ENCODE measurements at places on chromosomes 5 and 9.

DNA sequence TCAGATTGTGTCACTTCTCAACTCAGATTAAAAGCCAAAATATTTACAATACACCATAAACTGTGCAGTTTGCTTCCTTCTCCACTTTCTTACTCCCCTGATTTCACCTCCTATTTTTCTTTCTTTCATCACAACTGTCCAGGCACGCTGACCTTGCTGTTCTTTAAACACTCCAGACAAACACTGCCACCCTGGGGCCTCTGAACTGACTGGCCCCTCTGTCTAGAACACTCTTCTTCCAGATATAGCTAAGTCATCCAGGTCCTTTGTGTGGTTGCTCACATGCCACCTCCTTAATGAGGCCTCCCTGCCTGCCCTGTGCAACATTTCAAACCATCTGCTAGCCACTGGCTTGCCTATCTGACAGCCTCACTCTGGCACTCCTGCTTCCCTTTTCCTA, 46.6 kb downstream of the ATG10 start:
- DNase-seq = no peak

GRCh38 chr5:107502676-107503060, 168.1 kb downstream of the EFNA5 start:
- DNase-seq = no peak

- DNase-seq = no peak
Measured at GRCh38 chr5:119345861-119346260, 10.0 kb upstream of the TNFAIP8 start.

DNA sequence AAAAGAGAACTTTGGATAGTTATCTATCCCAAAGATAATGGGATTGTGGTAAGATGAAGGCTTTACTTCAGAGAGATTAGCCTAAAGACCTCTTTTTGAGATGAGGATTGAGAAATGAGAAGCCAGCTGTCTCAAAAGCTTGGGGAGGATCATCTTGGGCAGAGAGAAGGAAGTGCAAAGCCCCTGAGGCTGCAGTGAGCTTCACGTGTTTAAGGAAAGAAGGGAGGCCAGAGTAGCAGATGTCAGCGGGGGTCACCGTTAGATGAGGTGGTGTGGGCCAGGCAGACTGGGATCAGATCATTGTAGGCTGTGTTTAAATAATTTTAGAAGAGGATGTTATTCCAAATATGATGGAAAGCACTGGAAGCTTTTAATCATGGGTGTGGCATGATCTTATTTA, 270.1 kb downstream of the ARHGEF28 start:
- no peak for DNase-seq

DNA sequence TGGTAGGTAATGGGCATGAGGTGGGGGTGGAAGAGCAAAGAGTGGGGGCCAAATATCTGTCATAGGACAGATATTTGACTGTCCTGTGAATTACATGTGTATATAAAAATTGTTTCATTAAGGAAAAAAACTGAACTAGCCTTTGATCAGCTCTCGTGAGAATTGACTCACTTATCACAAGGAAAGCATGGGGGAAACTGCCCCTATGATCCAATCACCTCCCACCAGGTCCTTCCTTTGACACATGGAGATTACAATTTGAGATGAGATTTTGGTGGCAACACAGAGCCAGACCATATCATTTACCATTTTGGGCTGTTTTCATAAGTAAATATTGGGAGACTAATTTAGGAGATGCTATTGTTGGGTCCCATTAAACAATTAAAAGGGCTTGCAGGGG, 63.2 kb upstream of the FYB1 start:
- DNase-seq = no peak

- no peak for DNase-seq
Measured at GRCh38 chr9:94056442-94056974, 27.8 kb upstream of the PTPDC1 start.

Measured in stimulated activated effector memory CD8-positive, alpha-beta T cell treated with anti-CD3 and anti-CD28 coated beads, Interleukin-12 subunit alpha, Interleukin-12 subunit beta, amount 100 ng/mL, for 72 hours (primary cell).